ENCODE measurements at places on chromosomes 7 and 10.

GRCh38 chr10:127919418-127920271 is 12.7 kb downstream of the PTPRE start:
- no peak for DNase-seq

- no peak for DNase-seq
These were observed 177.3 kb upstream of the PHYHIPL start for GRCh38 chr10:58998924-58999713.

DNA sequence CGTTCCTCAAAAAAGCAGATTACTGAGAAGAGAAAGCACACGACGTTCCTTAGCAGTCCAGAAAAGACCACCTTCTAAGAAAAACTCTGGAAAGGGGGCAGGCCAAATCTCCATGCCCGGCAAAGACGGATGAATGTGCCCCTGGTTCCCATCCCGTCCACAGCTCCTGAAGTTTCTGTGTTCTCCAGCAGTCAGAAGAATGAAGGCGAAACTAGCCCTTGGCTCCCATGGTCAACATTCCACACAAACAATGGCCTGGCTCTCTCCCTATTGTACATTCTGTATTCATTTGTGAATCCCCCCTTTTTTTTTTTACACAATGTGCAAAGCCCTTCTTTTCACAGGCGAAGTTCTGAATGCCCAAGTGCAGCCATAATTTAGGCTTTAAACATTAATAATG is 5.3 kb downstream of the CTBP2 start:
- DNase-seq: no peak

- no peak for DNase-seq
These were observed 127.9 kb upstream of the AKR1E2 start for GRCh38 chr10:4698075-4698474.

All from BJ (cell line).